Activated B cell treated with CpG ODN at 0.5 μM for 24 hours (primary cell): ENCODE measurements at places on chromosomes 3 and 15. TPM values are rescaled to one million over a fixed set of nuclear protein-coding genes. Genes with fewer than 3 reads are reported as not detected.

STAC gene
- total RNA-seq = 0.09 TPM in 1 of 2 replicates, not detected in the other

EFCC1 gene
- total RNA-seq = not detected in 2 replicates

DNA sequence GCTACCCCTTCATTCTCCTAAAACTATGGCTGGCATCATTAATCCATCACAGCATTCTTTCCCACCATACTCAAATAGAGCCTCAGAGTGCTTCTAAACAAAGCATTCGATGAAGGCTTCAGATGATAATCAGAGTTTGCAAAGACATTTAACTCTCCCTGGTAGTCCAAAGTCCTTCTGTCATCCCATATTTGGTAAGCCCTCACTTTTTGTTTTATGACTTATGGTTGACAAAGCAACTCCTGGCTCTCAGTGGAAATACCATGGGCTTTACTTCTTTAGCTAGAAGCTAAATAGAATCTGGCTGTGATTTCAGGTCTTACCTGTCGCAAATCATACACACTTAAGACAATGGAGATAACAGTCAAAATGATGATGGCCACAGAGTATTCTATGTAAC is 27.8 kb downstream of the ATP13A5 start:
- peaks cover 2% of the 10 kb centered on the region for H3K27me3 ChIP-seq
- H3K4me3 ChIP-seq = no peak overlapping the region
- no peak for DNase-seq
- H3K4me1 ChIP-seq = no peaks in the 10 kb centered on the region

RASL12 gene
- not detected in 2 replicates for total RNA-seq

GRCh38 chr3:190009614-190010013 is 111.1 kb downstream of the P3H2 start:
- DNase-seq = no peak
- no peaks in the 10 kb centered on the region for H3K36me3 ChIP-seq
- no peaks in the 10 kb centered on the region for H3K27me3 ChIP-seq
- H3K27ac ChIP-seq = no peak overlapping the region
- no peak overlapping the region for H3K4me3 ChIP-seq
- no peaks in the 10 kb centered on the region for H3K4me1 ChIP-seq

GRCh38 chr3:186094271-186094670 is 14.6 kb downstream of the ETV5 start:
- peaks cover 4% of the 10 kb centered on the region for H3K4me1 ChIP-seq
- H3K27me3 ChIP-seq = peaks cover 22% of the 10 kb centered on the region
- no peak overlapping the region for H3K4me3 ChIP-seq
- H3K27ac ChIP-seq = no peak overlapping the region

DNA sequence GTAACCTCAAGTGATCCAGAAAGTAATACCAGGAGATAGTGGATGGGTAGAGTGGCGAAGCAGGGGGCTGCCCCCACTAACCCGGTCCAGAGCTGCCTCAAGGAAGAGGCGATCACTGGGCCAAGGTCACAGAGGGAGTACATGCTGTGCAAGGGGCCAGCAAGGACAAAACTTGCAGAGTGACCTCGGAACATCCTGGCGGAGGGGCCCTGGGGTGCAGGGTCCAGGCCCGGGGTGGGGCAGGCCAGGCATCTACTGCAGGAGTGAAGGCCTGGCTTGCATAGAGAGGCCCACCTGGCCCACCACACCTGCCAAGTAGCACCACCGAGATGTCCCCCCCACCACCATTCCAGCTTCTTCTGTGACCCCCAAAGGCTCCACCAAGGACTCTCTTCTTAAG is 17.6 kb downstream of the IQSEC1 start:
- DNase-seq = no peak
- peaks cover 37% of the 10 kb centered on the region for H3K4me1 ChIP-seq
- no peak overlapping the region for H3K4me3 ChIP-seq
- no peak overlapping the region for H3K27ac ChIP-seq
- peaks cover 15% of the 10 kb centered on the region for H3K36me3 ChIP-seq

CIDEC gene
- not detected in 2 replicates for total RNA-seq

- peaks cover 73% of the 10 kb centered on the region for H3K36me3 ChIP-seq
- DNase-seq = no peak
- H3K27me3 ChIP-seq = no peaks in the 10 kb centered on the region
- H3K4me1 ChIP-seq = no peaks in the 10 kb centered on the region
- H3K4me3 ChIP-seq = no peak overlapping the region
Measured at GRCh38 chr15:50641318-50641717, 45.3 kb downstream of the TRPM7 start.

PRKCI gene
- total RNA-seq = 6.6 and 6.9 TPM in 2 replicates
